Globus pallidus (tissue), 1 donor: ENCODE measurements at places on chromosomes 16 and 17.

DNA sequence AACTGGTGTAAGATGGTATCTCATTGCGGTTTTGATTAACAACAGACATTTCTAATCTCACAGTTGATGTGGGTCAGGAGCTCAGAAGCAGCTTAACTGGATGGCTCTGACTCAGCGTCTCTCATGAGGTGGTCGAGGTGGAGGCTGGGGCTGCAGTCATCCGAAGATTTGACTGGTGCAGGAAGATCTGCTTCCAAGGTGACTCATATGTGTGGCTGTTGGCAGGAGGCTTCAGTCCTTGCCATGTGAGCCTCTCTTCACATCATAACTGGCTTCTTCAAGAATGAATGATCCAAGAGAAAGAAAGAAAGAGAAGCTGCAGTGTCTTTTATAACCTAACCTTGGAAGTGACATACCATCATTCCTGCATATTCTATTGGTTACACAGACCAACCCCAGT is 376.1 kb downstream of the SEC14L1 start:
- no peak for DNase-seq

GRCh38 chr16:30774367-30775130 is 12.4 kb downstream of the RNF40 start:
- DNase-seq: peak; percentile 17

- no peak for DNase-seq
Measured at GRCh38 chr17:2025220-2025621, at the start of gene RTN4RL1. Gene RTN4RL1 (minus strand): TSS chr17:2025334. CDS start chr17:2024865, 469 bp downstream.

DNA sequence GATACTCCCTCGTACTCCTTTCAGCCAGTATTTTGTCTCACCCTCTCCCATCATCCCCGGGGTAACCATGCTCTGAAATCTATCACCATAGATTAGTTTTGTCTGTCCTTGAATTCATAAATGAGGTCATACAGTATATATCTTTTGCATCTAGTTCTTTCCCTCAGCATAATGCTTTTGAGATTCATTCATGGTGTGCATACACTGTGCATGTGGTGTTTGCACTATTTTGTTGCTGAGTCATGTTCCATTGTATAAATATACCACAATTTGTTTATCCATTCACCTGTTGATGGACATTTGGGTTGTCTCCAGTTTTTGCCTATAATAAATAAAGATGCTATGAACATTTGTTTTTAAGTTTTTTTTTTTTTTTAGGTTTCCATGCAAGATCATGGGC is 34.2 kb upstream of the NLRP1 start:
- DNase-seq: no peak
